Activated CD4-positive, alpha-beta T cell treated with anti-CD3 and anti-CD28 coated beads, Interleukin-2, amount 50 U/mL, for 24 hours (primary cell): ENCODE measurements at places on chromosomes 2 and 18.

DNA sequence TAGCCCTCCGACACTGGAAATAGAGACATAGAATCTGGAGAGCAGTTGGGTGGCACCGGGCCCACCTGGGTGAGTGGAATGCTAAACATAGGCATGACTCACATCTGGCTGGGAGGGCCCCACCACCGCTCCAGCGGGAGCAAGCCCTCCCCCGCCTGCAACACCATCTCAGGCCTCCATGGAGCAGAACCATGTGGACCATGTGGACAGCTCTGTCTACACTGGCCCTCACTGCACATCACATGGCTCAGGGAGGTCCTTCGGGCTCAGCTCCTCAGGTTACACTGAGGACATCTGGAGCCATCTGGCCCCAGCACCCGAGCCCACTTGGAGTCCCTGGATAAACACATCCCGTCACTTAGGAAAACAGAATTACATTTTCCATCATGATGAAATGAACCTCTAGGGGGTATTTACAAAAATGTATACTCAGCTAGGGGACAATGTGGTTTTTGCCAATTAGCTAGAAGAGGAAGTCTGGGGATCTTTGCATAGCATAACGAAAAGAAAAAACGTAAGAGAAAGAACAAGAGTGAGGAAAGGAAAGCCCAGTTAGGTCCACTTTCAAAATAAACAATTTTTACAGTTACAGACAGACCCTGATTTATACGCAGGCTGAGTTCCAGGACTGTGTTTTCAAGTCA lies 30.7 kb upstream of the MLPH start:
- no peak for DNase-seq

GRCh38 chr2:121372721-121373353 lies 87.8 kb upstream of the TFCP2L1 start:
- DNase-seq = no peak

- no peak for DNase-seq
Observed at GRCh38 chr2:129205766-129206165, 773.7 kb upstream of the RAB6C start.

DNA sequence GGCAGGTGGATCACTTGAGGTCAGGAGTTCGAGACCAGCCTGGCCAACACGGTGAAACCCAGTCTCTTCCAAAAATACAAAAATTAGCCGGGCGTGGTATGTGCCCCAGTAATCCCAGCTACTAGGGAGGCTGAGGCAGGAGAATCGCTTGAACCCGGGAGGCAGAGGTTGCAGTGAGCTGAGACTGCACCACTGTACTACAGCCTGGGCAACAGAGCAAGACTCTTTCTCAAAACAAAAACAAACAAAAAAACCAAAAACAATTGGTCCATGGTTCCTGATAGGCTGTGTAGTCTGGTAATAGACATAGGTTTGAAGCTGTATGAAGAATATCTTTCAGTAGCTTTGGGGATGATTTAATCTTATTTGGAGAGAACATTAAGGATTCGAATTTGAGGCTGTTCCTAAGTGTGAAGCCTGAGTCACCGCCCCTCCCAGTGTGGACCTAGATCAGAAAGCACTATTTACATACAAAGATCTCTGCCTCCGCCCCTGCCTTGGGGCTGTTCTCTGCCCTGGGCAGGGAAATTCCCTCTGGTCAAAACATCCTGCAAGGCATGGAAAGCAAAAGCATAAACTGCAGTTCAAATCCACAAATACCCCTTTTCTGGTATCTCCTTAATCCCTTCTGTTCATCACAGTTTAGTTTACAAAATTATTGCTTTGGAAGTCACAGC lies 52.8 kb upstream of the PMAIP1 start:
- no peak for DNase-seq

DNA sequence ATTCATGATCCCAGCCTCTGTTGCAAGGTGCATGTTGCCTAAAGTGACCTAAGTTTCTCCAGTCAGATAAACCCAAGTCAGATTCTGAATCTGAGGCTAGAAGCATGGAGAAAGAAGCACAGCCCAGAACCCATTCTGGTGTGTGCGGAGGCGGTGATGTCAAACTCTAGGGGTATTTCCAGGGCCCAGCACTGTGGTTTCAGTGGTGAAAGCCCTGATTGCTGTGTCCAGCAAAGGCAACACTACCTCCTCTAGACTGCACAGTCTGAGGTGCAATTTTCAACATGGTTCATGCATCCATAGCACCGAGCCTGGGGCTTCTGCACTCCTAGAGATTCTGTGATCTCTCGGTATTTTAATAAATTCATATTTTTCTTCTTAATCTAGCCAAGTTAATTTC lies 264.8 kb upstream of the KLHL29 start:
- no peak for DNase-seq
